Activated CD4-positive, alpha-beta memory T cell treated with anti-CD3 and anti-CD28 coated beads for 36 hours (primary cell): ENCODE measurements at places on chromosomes 4 and X. TPM values are rescaled to one million over a fixed set of nuclear protein-coding genes. Genes with fewer than 3 reads are reported as not detected.
A peak's percentile ranks its signal among the peaks of the same experiment; 100 is the strongest.

GRCh38 chr4:119646347-119647071 is 17.9 kb upstream of the PDE5A start:
- DNase-seq, result no peak

- peak; percentile 23 for DNase-seq
Measured at GRCh38 chr4:168859888-168860694, 150.0 kb downstream of the CBR4 start.

- no peak for DNase-seq
Measured at GRCh38 chr4:182538031-182538430, 294.8 kb downstream of the TENM3 start.

DNA sequence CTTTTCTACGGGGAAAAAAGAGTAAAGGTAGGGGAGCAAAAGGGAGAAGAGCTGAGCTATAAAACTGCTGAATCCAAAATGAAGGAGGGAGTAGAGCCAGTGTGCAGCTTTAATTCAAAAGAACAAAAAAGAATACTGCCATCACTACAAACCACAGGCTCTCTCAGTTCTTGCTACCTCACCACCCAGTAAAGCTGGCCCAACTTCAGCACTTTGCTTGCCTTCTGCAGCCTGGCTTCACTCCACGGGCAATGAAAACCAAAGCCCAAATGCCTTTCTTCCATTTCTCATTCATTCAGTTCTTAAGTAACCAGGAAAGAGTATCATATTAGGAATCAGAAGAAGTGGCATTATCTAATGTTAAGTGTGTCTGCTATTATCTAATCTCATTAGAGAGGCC is 376.8 kb downstream of the BCOR start:
- no peak for DNase-seq

DNA sequence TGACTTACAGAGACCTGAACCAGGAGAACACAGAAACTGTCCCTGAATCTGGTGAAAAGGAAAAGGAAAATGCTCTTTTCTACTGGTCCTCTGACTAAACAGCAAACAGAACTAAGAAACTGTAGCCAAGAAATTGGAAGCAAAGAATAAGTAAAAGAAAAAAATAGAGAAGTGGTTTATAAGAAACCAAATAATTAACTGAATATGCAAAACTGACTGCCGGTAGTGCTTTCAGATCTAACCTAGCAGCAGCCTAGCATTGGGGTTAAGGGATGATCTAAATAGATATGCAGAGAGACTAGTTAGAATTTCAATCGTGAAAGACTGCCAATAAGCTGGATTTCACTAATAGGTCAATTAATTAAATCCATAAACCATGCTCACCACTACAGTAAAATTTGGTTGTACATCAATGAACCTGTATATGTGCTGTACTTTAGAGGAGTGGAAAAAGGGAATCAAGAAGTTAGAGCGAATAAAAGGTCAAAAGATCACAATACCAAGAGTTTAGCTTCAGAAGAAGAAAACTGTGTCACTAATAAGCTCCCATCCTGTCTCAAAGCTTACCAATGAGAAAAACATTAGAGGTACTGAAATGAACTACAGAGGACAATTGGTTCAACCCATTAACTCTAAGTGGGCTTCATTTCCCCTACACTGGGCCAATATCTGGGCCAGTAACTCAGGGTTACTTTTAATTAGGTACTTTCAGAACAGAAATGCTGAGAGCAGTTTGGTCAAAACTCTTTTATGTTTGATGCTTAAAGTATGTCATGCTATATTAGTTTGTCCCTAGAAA is 53.6 kb downstream of the KLHL13 start:
- DNase-seq, result no peak

DNA sequence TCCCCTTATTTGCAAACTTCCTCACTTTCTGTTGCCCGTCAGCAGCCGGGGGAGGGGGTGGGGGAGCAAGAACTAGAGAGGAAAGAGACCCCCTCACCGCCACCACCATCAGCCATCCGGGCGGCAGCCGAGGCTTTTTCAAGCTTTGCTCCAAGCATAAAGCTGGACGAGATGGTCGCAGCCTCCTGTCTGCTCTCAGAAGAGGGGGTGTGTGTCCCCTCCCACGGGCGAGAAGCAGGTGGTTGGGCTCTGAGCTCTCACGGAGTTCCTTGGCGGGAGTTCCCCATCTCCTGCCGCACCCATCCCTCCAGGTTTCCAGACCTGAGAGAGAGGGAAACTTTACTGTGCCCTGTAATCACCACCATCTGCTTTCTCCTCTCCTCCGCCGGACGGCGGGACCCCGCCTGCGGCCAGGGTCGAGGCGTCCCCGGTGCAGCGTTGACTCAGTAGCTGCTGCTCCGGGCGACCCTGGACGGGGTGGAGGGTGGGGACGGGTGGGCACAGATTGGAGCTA is 4.7 kb upstream of the ARX start:
- DNase-seq, result no peak

- no peak for DNase-seq
Measured at GRCh38 chrX:121231566-121232358, 184.4 kb downstream of the GLUD2 start.

DNA sequence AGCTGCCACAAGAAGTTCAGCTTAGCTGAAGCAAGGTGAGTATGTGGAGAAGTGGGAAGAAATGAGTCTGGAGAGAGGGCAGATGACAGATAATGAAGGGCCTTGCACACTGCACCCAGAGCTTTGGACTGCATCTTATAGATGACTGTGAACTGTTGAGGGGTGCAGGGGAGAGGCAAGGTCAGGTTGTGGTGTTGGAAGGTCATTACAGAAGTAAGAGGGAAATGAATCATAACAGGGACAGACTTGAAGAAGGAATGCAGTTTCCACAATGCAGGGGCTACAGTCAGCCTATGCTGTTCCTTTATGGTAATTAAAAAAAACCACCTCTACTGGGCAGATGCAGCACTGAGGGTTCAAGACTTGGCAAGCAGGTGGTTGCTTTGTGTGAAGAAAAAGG is 4.8 kb upstream of the IGFBP7 start:
- no peak for DNase-seq

DNA sequence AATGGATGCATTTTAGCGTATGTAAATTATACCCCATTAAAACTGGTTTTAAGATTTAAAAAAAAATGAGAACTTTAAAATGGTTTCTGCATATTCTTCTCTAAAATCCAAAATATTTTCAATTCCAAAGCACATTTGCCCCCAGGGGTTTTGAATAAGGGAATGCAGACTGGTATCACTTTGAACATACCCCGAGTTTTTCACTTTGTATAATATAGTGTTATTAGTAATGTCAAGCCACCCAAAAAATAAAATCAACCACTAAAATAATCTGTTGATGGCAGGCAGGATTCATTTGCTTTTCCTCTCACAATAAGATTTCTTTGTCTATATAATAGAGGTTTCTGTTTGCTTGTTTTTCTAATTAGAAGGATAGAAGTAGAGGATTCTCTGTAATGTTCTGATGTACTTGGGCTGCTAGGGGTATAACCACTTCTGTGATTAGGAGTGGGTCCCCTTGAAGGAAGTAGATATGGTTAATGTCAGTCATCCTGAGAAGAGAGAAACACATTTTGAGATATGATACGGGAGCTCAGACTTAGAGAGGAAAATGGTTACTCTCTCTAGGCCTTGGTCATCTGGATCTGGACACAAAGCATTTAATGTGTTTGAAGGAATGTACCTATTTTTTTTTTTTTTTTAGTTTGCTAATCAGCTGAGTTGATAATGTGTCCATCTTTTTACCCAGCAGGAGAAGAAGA is 9.3 kb upstream of the LIN54 start:
- no peak for DNase-seq

DNA sequence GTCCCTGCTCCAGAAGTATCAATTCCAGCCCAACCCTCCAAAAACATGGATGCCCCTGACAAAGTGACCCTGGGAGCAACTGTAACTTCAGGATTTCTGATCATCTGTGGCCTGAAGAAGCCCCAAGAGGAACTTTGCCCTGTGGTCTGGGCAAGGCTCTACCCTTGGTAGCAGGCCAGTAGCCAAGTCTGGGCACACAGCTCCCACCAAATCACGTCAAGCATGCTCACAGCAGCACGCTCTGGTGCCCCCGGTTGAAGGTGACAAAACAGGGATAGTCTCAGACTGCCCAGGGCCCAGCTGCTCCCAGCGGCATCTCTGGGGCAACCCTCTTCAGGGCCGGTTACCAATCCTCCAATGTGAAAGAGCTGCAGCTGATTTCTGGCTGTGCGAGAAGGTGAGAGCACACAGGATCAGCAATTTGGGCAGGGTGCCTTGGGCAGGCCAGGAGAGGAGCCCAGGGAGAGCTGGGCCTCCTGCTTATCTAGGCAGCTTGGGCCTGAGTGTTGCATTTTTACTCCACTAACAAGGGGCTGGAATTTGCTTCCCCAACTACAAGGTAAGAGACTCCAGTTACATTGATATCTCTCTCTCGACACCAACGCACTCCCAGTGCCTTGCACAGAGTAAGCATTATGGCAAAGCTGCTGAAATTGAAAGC is 418.1 kb downstream of the BCOR start:
- no peak for DNase-seq

DNA sequence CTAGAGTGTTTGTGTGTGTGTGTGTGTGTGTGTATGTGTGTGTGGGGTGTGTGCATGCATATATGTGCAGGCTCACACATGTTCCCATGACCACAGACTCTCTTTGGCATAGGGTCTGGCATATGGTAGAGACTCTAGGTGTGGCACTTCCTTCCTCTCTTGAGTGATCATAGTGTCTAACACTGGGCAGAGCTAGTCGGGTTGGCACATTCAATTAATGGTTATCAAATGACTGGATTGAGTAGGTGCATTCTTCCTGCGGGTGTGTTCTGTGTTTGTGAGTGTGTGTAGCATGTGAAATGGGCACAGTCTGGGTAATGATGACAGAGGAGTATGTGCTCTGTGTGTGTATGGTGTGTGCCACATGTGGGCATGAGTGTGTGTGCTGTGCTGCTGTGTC is 106.5 kb downstream of the EFNB1 start:
- DNase-seq, result no peak

DNA sequence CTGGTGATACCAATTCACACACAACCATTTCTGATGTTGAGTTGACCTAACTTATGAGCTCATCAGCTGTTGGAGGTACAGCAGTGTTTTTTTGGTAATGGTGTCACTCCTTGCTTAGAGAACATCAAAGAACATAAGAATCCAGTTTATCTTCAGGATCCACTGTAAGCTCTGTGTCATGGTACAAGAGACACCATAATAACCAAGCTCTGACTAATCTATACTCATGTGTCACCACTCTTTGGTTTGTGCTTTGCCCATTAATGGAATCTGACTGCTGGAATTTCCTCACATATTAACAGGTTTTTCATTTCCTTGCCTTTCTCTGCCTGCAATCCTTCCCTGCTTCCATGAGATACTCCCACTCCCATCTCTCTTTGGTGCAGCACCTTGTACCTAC is 735.1 kb upstream of the LCORL start:
- DNase-seq, result no peak

DNA sequence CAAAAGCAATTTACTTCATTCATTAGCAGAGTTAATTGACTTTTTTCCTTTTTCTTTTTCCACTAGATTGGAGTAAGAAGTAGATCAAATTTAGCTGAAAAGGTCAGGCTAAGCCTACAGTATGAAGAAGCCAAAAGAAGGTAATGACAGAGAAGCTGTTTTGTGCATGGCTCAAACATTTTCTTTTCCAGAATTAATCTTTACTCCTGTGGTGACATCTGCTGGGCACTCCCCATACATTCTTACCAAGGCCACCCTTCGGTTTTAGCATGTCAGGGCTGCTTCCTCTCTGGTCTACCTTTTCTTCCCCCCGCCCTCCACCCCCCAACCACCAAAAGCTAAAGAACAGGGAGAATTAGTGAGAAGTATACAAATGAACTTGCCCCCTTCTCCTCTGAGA is 70.2 kb downstream of the CLDN22 start:
- DNase-seq, result peak; percentile 23

DNA sequence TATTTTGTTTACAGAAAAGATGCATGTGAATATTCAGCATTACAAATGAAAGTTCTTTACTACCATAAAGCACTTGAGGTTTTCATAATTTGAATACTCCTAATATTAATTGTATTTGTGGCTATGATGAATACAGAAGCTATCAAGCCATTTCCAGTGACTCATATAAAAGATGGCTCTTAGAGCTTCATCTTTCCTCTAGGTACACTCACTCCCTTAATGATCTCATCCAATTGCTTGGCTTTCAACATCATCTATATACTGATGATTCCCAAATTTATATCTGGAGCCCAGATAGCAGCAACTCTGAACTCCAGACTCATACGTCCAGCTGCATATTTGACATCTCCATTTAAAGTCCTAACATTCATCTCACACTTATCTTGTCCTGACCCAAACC is 183.4 kb upstream of the FAM241A start:
- no peak for DNase-seq

DNA sequence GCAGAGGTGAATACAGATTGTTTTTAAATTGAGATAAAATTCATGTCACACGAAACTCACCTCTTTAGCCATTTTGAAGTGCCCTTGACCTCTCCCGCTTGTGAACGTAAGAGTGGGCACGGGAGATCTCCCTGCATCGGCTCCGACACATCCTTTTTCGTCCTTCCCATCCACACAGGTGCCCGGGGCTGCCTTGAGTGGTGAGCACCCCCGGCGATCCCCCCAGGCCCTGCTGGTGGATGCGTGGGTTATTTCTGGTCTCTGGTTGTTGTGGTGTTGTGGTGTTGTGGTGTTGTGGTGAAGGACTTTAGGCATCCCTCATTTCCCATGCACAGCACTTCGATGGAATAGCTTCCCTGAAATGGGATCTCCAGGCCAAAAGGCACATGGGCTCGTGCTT is 46.1 kb downstream of the PSAPL1 start:
- no peak for DNase-seq

- DNase-seq, result no peak
Measured at GRCh38 chr4:117560329-117560728, 474.0 kb upstream of the NDST3 start.

GRCh38 chrX:155028877-155029291 is 2.2 kb downstream of the FUNDC2 start:
- DNase-seq, result no peak

DNA sequence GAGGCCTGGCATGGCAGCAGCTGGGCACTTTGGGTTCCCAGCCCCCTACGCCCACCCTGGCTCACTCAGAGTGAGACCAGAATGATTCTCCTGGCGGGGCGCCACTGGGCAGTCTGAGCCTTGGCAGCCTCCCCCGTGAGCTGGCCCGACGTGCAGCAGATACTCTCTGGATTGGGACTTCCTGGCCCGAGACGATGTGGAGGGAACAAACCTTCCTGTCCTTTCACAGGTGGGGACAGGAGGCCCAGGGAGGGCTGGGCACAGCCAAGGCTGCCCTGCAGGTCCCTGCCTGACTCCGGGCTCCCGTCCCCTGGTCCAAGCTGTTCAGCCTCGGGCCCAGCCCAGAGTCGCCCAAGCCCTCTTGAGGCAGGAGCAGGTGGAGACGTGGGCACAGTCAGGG is 17.9 kb upstream of the ADD1 start:
- DNase-seq, result no peak

Gene CT45A10
- total RNA-seq, result not detected

Gene SMIM31
- total RNA-seq, result not detected

Gene ZNF630
- total RNA-seq, result 2.4 TPM

Gene CFI
- total RNA-seq, result not detected

Gene OFD1
- 30.9 TPM for total RNA-seq

Gene TCEAL3
- total RNA-seq, result 5.6 TPM

Gene RTL9
- 0.05 TPM for total RNA-seq

Gene RBMX2
- 28.4 TPM for total RNA-seq

Gene DGKQ
- 11.4 TPM for total RNA-seq
